Body of pancreas (tissue), 4 donors: ENCODE measurements at places on chromosomes 2 and 18. TPM values are rescaled to one million over a fixed set of nuclear protein-coding genes. Genes with fewer than 3 reads are reported as not detected.

DNA sequence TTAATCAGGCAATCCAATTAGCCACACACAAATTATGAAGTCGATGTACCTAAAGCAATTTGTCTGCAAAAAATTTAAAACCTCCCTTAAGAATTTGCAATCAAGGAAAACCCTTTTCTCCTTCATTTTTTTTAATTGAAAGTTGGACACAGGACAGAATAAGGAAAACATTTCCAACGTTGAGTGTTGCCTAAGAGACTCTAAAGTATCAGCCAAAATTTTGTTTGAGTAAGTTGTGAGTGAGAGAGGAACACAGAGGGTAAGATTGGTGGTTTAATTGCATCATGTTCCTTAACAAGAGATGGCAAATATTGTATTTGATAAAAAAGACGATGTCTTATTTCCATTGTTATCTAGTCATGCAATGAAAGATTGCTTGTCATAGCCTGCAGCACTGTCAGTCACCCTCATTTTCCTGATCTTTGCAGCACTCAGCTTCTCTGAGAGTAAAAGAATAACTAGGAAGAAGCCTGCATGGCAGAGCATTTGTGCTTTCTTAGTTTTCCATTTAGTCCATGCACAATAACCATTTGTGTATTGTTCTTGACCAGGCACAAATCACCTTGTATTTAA is 115.5 kb downstream of the ICOS start:
- no peak for DNase-seq

DNA sequence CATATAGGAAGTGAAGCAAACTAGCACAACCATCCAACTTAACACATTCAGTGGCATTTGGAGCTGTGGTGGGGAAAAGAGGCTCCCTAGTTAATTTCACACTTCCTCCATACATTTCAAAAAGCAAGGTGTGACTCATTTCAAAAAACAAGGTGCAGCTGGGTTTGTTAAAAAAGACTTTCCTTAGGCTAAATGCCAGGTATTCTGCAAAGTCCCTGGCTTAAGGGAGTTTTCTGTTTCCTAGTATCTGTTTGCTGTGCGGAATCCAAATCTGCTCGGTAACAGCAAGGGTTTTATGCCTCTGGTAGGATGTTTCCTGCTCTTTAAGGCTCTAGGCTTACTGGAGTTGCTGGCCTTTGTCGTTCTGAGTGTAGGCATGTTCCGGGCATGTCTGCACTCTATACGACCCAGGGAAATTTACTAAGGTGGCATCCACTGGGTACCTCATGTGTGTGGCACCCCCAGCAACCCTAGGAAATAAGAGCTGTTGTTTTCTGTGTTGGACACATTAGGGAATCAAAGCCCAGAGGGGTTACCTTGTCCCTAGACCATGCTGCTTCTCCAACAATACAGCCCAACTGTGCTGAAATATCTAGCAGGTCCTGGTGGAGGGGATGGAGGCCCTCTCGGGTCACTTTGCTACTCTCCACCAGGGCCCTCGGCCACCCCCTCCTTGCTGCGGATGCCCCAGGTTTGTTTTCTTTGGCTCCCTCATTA is 634 bp upstream of the MSGN1 start:
- no peak for DNase-seq

GRCh38 chr2:40316620-40317019 is 135.3 kb downstream of the SLC8A1 start:
- no peak for DNase-seq

- DNase-seq = peak; percentile 15
These were observed 47.1 kb downstream of the ZNF532 start for GRCh38 chr18:58911766-58912165.

- no peak for DNase-seq
These were observed 158.1 kb upstream of the SPATS2L start for GRCh38 chr2:200148366-200148765.

GRCh38 chr18:46239549-46239948 is 135.4 kb downstream of the HAUS1 start:
- DNase-seq = no peak

- DNase-seq = no peak
These were observed 800.4 kb upstream of the ID2 start for GRCh38 chr2:7881466-7881865.

DNA sequence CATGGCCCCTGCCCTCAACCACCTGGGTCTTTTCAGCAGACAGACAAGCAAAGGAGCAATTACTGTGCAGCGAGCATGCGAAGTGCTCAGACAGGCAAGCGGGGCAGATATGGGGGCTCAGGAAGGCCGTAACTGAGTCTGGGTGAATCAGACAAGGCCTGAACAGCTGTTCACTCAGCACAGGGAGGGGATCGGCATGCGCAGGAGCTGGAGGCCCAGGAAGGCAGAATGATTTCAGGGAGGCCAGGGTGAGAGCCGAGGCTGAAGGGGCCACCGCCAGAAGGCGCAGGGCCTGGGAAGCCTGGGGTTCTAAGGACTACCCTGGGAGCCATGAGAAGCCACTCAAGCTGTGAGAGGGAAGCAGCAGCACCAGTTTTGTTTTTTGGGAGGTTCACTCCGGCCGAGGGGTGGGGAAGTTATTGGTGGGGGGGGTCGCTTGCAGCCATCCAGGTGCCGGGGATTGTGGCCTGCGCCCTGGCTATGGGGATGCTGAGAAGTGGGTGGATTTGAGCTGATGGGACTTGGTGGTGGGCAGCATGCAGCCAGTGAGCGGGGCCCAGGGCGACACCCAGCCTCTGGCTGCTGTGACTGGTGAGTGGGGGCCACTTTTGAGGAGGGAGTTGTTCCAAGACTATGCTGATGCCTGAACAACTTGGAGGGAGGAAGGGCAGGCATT is 132.2 kb downstream of the TSN start:
- no peak for DNase-seq

GRCh38 chr2:16767789-16768476 is 102.3 kb upstream of the CYRIA start:
- no peak for DNase-seq

- no peak for DNase-seq
These were observed 18.6 kb upstream of the ZNF532 start for GRCh38 chr18:58845928-58846724.

- DNase-seq = no peak
These were observed 23.9 kb downstream of the DYSF start for GRCh38 chr2:71477231-71477691.

- no peak for DNase-seq
These were observed 14.4 kb downstream of the PIEZO2 start for GRCh38 chr18:11134940-11135339.

Gene UGT1A10
- 0.99 TPM for total RNA-seq

Gene NAT8
- not detected for total RNA-seq

Gene NYAP2
- total RNA-seq = not detected

Gene KCNS3
- total RNA-seq = 8.2 TPM

Gene CNDP1
- total RNA-seq = under 0.01 TPM

Gene BMP10
- total RNA-seq = not detected
